ENCODE measurements at places on chromosomes 11 and 22. TPM values are rescaled to one million over a fixed set of nuclear protein-coding genes. Genes with fewer than 3 reads are reported as not detected.

TMEM191B gene
- total RNA-seq: not detected

LGALS12 gene
- total RNA-seq: 0.20 TPM

DNA sequence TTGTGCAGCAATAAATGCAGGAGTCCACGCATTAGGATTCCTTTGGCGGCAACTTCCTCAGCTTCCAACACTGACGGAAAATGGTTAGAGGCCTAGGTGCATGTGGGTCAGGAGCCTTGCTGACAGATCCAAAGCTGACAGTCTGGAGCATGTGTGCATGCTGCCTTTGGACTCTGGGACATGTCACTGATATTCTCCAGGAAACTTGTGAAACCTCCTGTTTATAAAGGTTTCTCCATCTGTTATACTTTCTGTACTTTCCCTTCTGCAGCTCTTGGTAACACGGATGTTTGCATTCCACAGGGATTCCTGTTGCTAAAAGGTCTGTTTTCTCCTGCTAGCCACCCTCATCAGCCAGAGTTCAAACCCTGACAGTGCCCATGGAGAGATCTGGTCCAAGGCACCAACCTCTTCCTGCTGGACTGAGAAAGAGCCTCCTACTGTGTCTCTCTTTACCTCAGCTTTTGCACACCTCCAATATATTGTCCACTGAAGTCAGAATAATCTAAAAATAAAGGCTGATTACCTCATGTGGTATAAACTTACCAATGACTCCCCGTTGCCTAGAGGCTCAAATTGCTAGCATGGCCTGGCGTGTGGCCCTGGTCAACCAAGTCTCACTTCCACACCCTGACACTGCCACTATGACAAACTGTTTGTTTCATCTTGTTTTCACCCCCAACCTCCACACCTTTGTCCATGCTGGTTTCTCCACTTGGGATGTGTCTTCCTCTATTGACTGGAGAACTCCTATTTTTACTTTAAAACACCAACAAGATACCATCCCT, 31.1 kb upstream of the LYVE1 start:
- no peak overlapping the region for H3K4me3 ChIP-seq
- H3K27ac ChIP-seq: no peak overlapping the region
- peaks cover 5% of the 10 kb centered on the region for H3K4me1 ChIP-seq
- no peaks in the 10 kb centered on the region for H3K36me3 ChIP-seq

RBFOX2 gene
- 63.1 TPM for total RNA-seq

SAA1 gene
- 194 TPM for total RNA-seq

DNA sequence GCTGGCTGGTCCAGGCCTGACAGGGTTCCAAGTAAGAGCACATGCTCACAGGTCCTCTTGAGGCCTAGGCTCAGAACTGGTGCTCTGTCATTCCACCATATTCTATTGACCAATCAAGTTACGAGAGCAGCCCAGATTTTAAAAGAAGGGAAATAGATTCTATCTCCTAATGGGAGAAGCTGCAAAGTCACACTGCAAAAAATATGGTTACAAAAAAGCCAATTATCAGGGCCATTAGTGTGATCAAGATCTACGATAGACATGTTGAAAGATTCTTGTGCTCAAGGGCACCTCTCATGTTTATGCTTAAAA, 96.1 kb downstream of the CD44 start:
- no peaks in the 10 kb centered on the region for H3K27me3 ChIP-seq
- H3K27ac ChIP-seq: no peak overlapping the region
- DNase-seq: no peak
- H3K4me1 ChIP-seq: peaks cover 57% of the 10 kb centered on the region

DNA sequence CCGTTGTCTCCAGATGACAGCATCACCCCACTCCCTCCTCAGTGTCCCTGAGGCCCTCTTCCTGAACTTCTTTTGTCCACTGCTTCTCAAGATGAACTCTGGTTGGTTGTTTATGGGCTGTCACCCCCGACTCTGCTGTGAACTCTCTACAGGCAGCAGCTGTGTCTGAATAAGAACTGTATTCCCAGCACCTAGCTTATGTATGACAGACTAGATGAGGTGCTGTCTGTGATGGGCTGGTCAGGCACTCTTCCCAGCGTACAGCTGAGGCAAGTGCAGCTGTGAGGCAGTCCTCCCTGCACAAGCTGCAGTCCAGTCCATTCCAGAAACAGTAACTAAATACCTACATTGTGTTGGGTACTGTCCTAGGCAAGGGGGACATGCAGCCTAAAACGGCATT, 111.4 kb upstream of the PITPNB start:
- H3K4me3 ChIP-seq: no peak overlapping the region
- H3K4me1 ChIP-seq: peaks cover 62% of the 10 kb centered on the region
- no peaks in the 10 kb centered on the region for H3K27me3 ChIP-seq
- H3K27ac ChIP-seq: peak overlapping the region; percentile 75
- peak; percentile 79 for DNase-seq

KCNJ4 gene
- not detected for total RNA-seq

DNA sequence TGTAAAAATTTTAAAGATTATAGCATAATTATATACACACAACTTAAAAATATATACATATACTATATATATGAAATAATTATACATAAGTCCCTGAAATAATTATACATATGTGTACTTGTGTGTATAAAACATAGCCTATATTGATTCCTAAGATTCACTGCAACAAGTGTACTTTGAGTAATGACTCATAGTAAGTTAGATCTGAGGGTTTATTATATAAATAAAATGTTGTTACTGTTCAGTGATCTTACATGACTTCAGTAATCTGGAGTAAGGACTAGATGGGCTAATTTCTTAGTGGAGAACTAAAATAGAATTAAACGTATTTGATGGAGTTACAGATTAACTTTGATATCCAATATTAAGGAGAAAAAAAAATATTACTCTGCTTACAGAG, 350.5 kb downstream of the CNTN5 start:
- DNase-seq: no peak
- no peaks in the 10 kb centered on the region for H3K36me3 ChIP-seq
- H3K27ac ChIP-seq: no peak overlapping the region
- no peaks in the 10 kb centered on the region for H3K4me1 ChIP-seq
- H3K27me3 ChIP-seq: no peaks in the 10 kb centered on the region
- no peak overlapping the region for H3K4me3 ChIP-seq

GRCh38 chr11:133425992-133426391, 106.3 kb downstream of the OPCML start:
- H3K27me3 ChIP-seq: no peaks in the 10 kb centered on the region
- no peak overlapping the region for H3K4me3 ChIP-seq
- no peaks in the 10 kb centered on the region for H3K4me1 ChIP-seq
- H3K27ac ChIP-seq: no peak overlapping the region
- DNase-seq: no peak
- no peaks in the 10 kb centered on the region for H3K36me3 ChIP-seq

GRCh38 chr11:43130616-43131015, 181.2 kb upstream of the API5 start:
- no peak for DNase-seq
- no peaks in the 10 kb centered on the region for H3K4me1 ChIP-seq
- H3K4me3 ChIP-seq: no peak overlapping the region
- no peaks in the 10 kb centered on the region for H3K36me3 ChIP-seq
- no peaks in the 10 kb centered on the region for H3K27me3 ChIP-seq

DNA sequence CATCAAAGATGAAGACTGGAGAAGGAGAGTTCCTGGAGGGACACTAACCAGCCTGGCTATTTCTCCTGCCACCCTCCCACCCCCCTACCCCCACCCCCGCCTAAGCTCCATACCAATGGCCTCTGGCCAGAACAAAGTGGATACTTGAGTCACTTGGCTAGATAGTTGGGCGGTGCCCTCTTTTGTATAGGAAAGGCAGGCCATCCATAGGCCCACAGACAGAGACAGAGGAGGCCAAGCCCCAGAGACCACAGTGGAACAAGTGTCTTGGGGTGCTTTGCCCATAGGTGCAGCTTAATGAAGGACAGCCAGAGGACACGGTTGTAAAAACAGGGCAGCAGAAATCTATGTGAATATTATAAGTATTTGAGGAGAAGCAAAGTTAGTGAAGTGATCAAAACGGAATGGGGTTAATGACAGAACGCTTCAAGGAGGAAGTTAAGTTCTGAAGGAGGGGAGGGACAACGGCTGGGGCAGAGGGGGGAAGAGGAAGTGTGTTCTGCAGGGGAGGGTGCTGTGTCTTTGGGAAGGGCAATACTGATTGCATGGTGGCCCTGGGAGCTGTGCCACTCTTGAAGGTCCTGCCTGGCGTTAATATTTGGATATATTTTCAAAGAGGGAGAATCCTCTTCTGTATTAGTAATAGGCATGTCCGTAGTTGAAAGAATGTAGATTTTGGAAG, 32.7 kb downstream of the FLI1 start:
- peak overlapping the region; percentile 39 for H3K27ac ChIP-seq
- no peak for DNase-seq
- no peak overlapping the region for H3K4me3 ChIP-seq
- H3K27me3 ChIP-seq: no peaks in the 10 kb centered on the region

DNA sequence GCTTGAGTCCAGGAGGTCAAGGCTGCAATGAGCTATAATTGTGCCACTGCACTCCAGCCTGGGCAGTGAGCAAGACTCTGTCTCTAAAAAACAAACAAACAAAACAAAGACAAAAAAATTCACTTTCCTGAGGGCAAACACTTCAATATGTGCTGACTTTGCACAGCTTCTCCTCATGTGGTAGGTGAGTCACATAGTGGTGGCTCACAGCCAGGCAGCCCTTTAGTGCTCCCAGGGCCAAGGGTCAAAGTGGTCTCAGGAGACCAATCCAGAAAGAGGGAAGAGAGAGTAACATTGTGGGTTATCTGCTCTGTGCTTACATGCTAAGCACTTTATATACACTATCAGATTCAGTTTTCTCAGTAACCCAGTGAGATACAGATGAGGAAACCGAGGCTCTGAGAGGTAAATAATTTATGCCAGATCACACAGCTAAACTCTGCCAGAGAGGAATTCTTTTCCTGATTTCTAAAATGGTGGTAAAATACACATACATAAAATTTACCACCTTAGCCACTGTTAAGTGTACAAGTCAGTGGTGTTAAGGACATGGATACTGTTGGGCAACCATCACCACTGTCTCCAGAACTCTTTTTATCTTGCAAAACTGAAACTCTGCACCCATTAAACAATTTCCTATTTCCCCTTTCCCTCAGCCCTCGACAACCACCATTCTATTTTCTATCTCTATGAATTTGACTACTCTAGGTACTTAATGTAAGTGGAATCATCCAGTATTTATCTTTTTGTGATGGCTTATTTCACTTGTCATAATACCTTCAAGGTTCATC, 231.7 kb upstream of the NARS2 start:
- peaks cover 13% of the 10 kb centered on the region for H3K4me1 ChIP-seq
- no peaks in the 10 kb centered on the region for H3K27me3 ChIP-seq
- H3K36me3 ChIP-seq: no peaks in the 10 kb centered on the region
- DNase-seq: no peak

GRCh38 chr11:23313001-23313400, 452.7 kb upstream of the CCDC179 start:
- H3K27ac ChIP-seq: no peak overlapping the region
- H3K4me3 ChIP-seq: no peak overlapping the region
- no peaks in the 10 kb centered on the region for H3K4me1 ChIP-seq
- DNase-seq: no peak
- no peaks in the 10 kb centered on the region for H3K27me3 ChIP-seq

- no peak overlapping the region for H3K4me3 ChIP-seq
- peaks cover 7% of the 10 kb centered on the region for H3K36me3 ChIP-seq
- peaks cover 6% of the 10 kb centered on the region for H3K4me1 ChIP-seq
- H3K27me3 ChIP-seq: no peaks in the 10 kb centered on the region
- H3K27ac ChIP-seq: no peak overlapping the region
- no peak for DNase-seq
Measured at GRCh38 chr22:24580276-24580675, 12.6 kb downstream of the LRRC75B start.

DNA sequence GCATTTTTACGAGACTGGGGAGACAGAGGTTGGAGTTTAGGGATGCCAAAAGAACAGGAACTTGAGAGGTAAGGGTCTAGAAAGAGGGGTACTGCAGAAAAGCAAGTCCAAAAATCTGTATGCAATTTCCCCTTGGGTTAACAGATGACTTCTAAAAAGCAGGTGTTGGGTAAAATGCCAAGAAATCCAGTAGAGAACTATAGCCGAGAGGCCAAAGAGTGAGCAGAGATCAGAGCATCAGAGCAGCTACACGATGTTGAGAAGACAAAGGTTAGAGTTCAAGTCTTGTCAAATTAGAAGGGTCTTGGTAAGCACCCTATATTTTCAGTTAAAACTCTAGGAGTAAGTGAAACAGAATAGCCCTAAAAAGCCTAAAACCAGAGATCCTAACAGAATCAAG, 145.2 kb downstream of the FCHSD2 start:
- no peak overlapping the region for H3K4me3 ChIP-seq
- no peaks in the 10 kb centered on the region for H3K4me1 ChIP-seq
- no peak overlapping the region for H3K27ac ChIP-seq
- DNase-seq: no peak
- H3K36me3 ChIP-seq: no peaks in the 10 kb centered on the region

GRCh38 chr11:107357877-107358276, 99.7 kb downstream of the CWF19L2 start:
- H3K4me3 ChIP-seq: no peak overlapping the region
- DNase-seq: no peak
- H3K27me3 ChIP-seq: no peaks in the 10 kb centered on the region
- H3K27ac ChIP-seq: no peak overlapping the region

DNA sequence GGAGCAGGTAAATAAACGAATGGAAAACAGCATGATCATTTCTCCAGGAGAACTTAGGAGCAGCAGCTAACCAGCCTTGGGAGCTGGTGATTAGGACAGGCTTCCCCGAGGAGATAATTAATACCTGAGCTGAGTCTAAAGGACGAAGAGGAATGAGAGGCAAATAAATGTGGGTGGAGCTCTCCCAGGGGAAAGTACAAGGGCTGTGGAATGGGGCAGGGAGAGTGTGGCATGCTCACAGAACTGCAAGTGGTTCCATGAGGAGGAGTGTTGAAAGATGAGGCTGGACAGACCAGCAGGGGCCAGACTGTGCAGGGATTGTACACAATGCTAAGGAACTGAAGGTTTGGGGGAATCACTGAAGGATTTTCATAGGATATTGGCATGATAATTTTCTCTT, 14.2 kb upstream of the TLCD5 start:
- no peaks in the 10 kb centered on the region for H3K36me3 ChIP-seq
- H3K27me3 ChIP-seq: peaks cover 7% of the 10 kb centered on the region
- H3K27ac ChIP-seq: no peak overlapping the region
- peaks cover 3% of the 10 kb centered on the region for H3K4me1 ChIP-seq

UBASH3B gene
- 19.3 TPM for total RNA-seq

- no peaks in the 10 kb centered on the region for H3K36me3 ChIP-seq
- no peaks in the 10 kb centered on the region for H3K27me3 ChIP-seq
- no peaks in the 10 kb centered on the region for H3K4me1 ChIP-seq
- no peak for DNase-seq
Measured at GRCh38 chr22:43476751-43477725, 65.2 kb downstream of the MPPED1 start.

GRCh38 chr11:112320668-112321067, 60.0 kb upstream of the PLET1 start:
- no peaks in the 10 kb centered on the region for H3K36me3 ChIP-seq
- no peak overlapping the region for H3K4me3 ChIP-seq
- H3K27ac ChIP-seq: peak overlapping the region; percentile 76
- DNase-seq: peak; percentile 41
- peaks cover 17% of the 10 kb centered on the region for H3K4me1 ChIP-seq

TECTA gene
- total RNA-seq: 0.58 TPM

C11orf42 gene
- not detected for total RNA-seq

CCDC73 gene
- 0.18 TPM for total RNA-seq

NRIP3 gene
- 1.1 TPM for total RNA-seq

GRCh38 chr11:96112192-96113128, 188.6 kb upstream of the MTMR2 start:
- H3K4me3 ChIP-seq: no peak overlapping the region
- H3K27ac ChIP-seq: peak overlapping the region; percentile 51
- no peaks in the 10 kb centered on the region for H3K4me1 ChIP-seq
- no peaks in the 10 kb centered on the region for H3K27me3 ChIP-seq
- no peak for DNase-seq

DNAJB7 gene
- not detected for total RNA-seq

- H3K36me3 ChIP-seq: no peaks in the 10 kb centered on the region
- no peaks in the 10 kb centered on the region for H3K4me1 ChIP-seq
- H3K4me3 ChIP-seq: no peak overlapping the region
- no peak overlapping the region for H3K27ac ChIP-seq
Measured at GRCh38 chr11:2355000-2355644, 22.0 kb upstream of the CD81 start.

PDGFD gene
- 2.1 TPM for total RNA-seq
